ENCODE measurements at places on chromosomes 5 and 9.
A peak's percentile ranks its signal among the peaks of the same experiment; 100 is the strongest.

DNA sequence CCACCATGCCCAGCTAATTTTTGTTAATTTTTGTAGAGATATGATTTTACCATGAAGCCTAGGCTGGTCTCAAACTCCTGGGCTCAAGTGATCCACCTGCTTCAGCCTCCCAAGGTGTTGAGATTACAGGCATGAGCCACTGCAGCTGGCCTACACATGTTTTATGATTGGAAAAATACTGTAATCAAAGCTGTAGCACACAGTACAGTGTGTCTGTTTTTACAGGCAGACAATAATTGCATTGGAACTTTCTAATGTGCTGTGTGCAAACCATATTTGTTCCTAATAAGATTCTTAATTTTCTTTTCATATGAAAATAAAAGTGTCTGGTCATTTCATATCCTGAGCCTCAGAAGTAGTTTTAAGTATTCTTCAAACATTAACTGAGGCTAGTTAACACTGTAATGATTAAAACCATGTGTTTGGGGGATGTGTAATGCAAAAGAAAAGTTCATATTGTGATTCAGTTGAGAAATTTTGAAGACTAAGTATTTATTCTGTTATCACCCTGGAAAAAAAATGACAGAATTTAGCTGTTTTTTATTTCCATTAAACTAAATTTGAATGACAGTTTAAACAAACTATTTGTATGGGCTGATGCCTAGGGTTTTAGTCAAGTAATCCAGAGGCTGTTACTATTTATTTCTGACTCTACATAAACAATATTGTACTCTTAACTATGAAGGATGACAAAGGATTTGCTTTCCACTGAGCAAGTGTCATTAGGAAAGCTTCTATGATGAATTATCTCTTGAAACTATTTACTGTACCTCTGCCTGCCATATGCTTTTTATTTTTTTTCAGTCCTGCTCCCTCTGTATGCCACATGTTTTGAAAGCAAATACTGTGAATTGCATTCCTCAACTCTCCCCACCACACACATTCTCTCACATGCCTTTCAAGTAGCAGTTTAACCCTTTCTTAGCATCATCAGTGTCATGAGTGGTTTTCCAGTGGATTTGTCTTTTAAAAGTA is 111.5 kb downstream of the MTREX start:
- DNase-seq: no peak

- DNase-seq: no peak
Measured at GRCh38 chr5:61357745-61358144, 25.7 kb downstream of the ZSWIM6 start.

DNA sequence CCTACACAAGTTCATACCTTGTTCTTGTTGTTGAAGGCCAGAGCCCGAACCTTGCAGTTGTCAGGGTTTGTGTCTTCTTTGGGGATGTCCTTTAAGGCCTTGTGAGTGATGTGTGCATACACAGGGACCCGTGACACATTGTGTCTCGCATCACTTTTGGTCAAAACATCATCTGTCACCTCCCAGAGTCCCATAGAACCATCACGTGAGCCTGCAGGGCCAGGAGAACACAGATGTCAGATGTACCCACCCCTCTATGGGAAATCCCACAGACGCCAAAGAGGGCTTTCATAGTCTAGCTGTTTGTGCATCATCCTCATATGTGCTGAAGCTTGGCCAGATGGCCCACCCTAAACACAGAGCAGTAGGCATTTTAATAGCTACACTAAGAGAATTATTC is 28.2 kb downstream of the DCAF12 start:
- DNase-seq: no peak

DNA sequence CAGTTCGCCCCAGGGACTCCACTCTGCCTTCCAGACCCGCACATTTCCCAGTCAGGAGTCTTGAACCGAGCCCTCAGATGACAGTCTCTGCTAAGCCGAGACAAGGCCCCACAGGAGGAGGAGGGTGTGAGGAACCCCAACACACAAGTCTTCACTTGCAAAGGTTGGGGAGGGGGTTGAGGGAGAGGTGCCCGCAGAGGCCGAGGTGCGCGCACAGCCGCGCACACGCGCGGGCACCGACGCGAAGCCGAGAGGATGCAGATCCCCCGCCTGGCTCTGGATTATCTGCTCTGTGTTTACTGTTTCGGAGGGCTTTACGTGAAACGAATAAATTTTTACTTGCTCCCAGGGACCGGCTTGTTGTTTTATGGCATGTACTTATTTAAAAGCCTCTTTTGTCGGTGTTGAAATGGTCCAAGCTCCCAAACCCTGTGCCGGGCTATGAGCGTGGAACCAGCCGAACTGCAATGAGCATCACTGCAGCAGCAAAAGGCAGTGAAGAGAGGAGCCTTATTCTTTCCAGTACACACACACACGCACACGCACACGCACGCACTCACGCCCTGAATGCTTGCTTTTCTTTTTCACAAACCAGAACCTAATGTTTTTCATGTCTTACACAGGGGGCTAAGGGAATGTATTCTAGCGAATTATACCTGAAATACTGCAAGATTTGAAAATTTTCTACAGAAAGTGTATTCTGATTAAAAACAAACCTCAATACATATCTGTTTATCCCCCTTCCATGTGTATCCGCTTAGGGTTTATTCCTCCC is 297.7 kb downstream of the PARP8 start:
- DNase-seq: no peak

- DNase-seq: peak; percentile 82
Measured at GRCh38 chr9:114898741-114899140, 31.6 kb downstream of the TNFSF8 start.

GRCh38 chr9:105968811-105969466 is 274.6 kb downstream of the TMEM38B start:
- DNase-seq: no peak

- DNase-seq: no peak
Measured at GRCh38 chr9:107751567-107752210, 262.1 kb upstream of the KLF4 start.

- DNase-seq: no peak
Measured at GRCh38 chr5:107329850-107330249, 340.9 kb downstream of the EFNA5 start.

- no peak for DNase-seq
Measured at GRCh38 chr9:78050421-78050820, 18.8 kb upstream of the GNAQ start.

DNA sequence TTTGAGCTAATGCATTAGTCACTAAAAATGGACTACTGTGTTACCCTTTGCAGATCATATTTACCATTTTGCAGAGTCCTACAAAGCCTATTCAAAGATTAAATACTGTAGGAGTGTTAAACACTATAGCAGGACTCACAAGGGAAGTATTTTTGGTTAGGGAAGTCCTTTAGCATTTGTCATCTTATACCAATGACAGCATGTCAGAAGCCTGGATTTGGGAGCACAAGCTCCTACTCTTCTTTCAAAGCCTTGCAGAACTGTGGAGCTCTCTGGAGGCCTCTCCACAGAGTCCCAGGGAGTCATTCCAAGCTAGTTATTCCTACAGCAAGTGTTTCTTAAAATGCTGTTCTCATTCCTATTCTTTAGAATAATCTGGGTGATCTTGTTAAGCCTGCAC is 288.8 kb downstream of the PIK3R1 start:
- DNase-seq: no peak

DNA sequence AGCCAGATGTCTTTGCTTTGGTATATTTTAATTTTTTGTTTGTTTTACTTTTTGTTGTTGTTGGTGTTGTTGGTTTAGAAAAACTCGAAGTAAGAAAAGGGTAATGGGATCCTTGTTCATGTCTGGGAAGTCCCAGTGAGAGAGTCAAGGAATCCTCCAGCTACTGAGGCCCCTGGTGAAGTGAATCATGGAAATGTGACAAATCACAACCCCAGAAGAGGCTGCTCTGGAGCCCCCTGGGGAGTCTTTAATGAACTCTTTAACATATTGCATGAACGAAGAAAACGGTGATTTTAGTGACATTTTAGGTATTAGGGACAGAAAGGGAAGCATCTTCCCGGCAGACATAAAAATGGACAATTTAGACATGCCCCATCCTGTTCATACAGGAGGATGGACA is 41.3 kb downstream of the TMEM174 start:
- no peak for DNase-seq

GRCh38 chr9:81847181-81847915 is 80.9 kb upstream of the SPATA31D4 start:
- DNase-seq: no peak

DNA sequence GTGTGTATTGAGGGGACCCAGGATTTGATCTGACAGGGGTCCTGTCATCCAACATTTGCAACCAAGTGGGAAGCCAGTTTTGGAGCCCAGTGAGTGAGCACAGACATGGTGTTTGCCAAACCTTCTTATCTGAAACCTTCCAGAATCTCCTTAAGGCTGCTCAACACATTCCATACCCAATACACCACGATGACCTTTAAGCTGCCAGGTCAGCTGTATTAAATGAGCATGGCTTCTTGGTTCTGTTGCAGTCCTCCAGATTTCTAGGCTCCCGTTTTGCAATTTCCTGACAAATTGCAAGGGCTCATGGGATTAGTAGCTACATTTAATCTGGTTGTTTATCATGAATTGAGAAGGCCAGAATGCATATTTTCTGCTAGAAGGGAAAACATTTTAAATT is 124.2 kb upstream of the ATP10B start:
- DNase-seq: no peak

DNA sequence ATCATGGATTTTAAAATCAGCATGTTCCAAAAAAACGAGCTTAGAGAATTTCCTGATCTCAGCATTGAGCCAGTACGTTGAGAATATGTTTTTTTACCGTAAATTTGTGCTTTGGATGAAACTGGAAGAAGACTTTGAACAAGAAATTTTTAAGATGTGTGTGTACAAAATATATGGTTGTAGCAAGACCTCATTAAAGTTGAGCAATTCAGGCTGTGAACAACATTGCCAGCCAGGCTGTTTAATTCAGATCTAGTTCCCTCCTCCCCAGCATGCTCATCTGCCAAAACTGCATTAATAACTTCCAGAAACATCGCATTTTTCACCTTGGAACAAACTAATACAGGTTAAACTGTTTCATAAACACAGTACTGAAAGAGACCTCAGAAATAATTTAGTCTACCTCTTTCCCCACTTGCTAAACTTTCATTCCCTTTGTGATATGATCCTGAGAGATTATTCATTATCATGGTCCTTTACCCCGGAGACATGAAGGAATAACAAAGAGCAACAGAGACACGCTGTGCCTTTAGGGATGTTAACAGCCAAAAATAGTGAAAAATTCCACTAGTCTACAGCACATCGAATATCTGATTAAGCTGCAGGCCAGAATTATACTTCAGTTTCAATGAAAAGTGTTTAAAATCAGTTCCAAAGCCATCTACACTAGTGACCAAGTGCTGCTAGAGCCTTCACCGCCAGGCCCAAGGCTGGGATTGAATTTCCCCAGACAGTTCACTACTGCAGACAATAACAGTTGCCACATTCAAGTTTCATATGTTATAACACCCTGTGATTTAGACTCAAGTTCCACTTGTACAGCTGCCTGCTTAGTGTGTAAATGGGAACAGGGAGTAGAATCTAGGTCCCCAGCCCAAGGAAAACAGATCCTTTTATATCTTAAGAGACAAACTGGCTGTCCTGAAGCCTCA is 89.6 kb downstream of the EFNA5 start:
- no peak for DNase-seq

GRCh38 chr9:36924071-36924470 is 110.0 kb downstream of the PAX5 start:
- no peak for DNase-seq

GRCh38 chr5:103375350-103375749 is 116.8 kb downstream of the MACIR start:
- no peak for DNase-seq
